ENCODE measurements at places on chromosomes 7 and 10.

DNA sequence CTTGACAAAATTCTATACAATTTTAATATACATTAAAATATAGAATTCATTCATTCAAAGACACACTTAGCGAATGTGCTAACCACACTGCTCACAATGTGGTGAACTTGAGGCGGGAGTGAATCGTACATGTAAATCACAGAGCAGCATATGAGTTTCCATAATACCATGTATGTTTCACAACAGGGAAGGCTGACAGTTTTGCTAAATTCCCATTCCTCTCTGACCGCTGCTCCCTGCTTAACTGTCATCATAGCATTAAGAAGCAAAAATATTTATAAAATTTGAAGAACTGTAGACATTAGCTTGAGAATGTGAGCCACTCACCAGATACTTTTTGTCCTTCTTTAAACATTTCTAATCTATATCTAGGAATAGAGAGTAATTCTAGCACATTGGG is 763.3 kb downstream of the MAGI2 start:
- no peak for DNase-seq

DNA sequence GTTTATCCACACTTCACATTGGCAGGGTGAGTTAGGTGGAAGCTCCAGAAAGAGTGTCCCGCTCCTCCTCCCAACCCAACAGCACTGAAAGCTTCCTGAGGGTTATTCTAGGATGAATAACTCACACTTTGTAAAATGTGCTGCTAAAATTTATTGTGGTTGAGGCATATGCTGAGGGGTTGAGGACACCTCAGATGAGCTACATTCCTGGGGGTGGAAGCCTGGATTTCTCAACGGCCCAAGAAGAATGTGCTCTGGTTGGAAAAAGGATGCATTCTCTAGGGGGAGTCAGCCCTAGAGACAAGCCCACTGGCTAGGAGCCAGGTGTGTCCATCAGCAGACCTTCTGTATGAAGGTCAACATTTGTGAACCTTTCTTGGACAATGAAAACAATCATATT is 91.5 kb upstream of the PDE1C start:
- no peak for DNase-seq

- DNase-seq = no peak
These were observed 118.4 kb downstream of the CNOT4 start for GRCh38 chr7:135391514-135391913.

DNA sequence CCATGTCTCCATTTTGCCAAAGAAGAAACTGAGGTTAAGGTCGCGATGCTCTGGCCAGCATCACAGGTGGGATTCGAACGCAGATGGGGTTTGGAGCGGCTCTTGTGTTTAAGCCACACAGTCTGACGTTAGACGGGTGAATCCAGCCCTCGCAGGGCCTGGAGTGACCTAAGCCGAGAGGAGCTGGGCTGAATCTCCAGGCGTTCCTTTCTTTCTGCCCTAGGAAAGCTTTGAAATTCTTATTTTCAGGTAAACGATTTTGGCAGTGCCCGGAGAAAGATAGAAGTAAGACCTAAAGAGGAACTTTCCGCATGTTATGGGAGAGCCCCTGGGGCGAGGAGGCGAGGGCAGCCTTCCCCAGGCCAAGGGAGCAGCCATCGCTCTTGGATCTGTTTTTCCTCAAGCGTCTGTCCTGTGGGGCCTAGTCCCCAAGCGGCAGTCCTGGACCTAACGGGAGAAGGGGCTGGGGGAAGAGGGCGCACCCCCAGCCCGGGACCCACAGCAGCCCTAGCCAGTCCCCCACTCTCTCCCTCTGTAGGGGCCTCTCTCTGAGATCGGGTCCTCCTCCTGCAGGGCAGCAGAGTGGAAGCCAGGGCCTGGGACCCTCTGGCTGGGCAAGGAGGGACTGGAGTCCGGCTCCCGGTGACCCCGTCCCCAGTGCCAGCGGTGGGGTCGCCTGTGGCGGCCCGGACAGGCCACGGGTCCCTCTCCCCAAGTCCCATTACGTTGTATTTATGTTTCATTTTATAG is 8.9 kb upstream of the LBX1 start:
- DNase-seq = no peak

GRCh38 chr7:118129041-118129795 is 54.7 kb upstream of the LSM8 start:
- DNase-seq = no peak

DNA sequence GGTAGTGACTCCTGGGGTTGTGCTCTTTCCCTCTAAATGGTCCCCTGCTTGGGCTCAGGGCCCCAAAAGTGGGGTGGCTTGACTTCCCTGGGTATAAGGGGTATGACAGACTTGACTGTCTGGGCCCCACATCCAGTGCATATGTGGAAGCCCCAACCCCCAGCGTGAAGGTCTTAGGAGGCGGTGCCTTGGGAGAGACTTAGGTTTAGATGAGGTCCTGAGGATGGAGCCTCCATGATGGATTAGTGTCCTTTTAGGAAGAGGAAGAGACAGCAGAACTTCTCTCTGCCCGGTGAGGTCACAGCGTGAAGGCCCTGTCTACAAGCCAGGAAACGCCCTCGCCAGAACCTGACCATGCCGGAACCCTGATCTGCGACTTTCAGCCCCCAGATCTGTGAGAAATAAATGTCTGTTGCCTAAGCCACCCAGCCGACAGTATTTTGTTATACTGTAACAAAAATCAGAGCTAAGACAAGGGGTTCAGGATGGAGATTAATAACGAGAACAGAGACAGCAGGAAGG is 23.8 kb downstream of the PODXL start:
- DNase-seq = no peak

All from NCI-H2029 (cell line).